ENCODE measurements at places on chromosomes 11 and 22.

GRCh38 chr22:22394591-22394990 lies 114.0 kb downstream of the ZNF280B start:
- DNase-seq, result no peak

- no peak for DNase-seq
Measured at GRCh38 chr11:66070604-66071380, 720 bp downstream of the PACS1 start.

DNA sequence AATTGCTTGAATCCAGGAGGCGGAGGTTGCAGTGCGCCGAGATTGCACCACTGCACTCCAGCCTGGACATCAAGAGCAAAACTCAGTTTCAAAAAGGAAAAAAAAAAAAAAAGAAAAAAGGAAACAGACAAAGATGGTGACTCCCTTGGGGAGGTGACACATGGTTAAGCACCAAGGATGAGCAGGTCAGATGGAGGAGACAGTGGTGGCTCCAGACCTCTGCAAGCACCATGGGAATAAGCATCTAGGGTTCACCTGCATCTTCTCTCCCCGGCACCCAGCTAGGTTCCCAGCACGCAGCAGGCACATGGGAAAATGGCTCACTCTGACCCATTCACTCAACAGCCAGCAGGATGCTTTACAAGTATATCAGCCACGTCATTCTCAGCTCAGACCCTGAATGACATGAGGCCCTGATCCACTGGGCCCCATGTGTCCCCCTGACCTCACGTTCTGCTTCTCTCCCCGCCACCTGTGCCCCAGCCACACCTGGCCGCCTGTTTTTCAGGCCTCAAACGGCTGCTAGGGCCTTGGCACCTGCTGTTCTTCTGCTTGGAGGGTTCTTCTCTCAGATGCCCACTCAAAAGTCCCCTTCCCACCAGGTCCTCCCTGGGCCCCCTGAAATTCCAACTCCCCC lies 24.2 kb downstream of the A4GALT start:
- no peak for DNase-seq

DNA sequence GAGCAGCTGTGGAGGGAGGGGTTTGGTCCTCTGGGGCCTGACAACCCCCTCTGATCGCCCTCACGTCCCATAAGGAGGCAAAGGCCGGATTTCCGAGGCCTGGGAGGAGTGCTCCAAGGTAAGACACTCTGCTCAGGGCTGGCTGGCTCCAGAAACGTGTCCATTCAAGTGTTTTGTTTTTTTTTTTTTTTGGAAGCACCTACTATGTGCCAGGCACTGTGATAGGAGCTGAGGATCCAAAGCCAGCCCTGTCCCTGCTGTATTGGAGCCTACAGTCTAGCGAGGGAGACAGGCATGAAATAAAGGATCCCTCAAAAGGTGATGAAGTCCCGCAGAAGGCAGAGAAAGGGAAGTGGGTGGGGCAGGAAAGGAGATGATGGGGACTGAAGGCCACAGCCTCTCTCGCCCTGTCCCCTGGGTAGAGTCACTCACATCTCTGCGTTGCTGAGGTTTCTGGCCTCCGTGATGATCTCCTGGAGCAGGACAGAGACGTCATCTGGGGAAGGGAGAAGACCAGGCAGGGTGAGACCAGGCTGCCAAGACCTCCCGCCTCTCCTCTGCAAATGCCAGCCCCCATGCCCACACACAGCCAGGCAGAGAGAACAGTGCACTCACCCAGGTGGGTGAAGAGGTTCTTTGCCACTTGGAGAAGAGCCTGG lies 89.2 kb downstream of the PDE2A start:
- no peak for DNase-seq

DNA sequence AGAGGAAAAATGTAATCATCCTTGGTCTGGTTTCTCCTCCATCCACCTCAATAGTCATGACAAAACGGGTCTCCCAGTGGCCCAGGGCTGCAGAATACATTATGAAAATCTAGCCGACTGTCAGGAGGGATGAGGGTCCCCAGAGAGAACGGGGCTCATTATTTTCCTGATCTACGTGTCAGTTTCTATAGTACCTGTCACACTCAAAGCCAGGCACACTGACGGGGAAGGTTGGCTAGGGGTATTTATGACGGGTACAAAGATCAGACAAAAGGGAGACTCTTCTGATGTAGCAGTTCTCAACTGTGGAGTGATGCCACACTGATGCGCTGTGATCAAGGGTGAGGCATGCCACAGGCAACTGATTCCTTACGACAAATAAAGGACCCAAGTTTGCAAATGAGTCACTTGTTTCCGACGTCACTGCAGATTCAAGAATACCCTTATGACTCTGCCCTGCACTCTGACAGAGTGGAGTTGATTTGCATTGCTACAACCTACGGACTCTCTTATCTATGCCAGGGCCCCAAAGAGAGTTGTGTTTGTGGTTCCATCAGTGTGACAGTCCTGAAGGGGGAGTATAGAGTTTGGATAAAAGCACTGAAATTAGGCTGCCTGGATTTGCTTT lies 188.2 kb upstream of the TBCEL start:
- DNase-seq, result peak; percentile 32

GRCh38 chr11:14270690-14271542 lies 88.1 kb downstream of the RRAS2 start:
- DNase-seq, result no peak

Measured in stimulated activated CD8-positive, alpha-beta memory T cell treated with anti-CD3 and anti-CD28 coated beads, Interleukin-2, amount 100 ng/mL, for 48 hours (primary cell).